GM13977 (cell line): ENCODE measurements at places on chromosomes 16 and 17.

GRCh38 chr17:192666-193425, 11.4 kb upstream of the DOC2B start:
- DNase-seq, result no peak

DNA sequence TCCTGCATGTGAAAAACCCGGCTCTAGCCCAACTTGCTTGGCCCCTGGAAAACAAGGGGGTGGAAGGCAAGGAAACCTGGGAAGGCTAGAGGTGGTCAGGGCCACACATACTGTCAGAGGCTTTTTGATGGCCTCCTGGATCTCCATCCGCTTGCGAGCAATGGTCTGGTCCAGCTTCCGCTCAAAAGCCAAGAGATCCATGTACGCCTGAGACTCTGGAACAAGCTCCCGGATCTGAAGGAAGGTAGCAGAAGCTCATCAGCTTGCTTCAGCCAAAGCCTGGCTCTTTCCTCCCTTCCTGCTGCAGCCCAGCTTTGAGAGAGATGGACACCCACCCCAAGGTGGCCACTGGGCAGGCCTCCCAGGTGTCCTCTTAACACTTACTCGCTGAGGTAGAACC, 5.7 kb downstream of the SMARCD2 start:
- no peak for DNase-seq

GRCh38 chr17:48187872-48188608, 80.5 kb downstream of the SNX11 start:
- DNase-seq, result no peak

DNA sequence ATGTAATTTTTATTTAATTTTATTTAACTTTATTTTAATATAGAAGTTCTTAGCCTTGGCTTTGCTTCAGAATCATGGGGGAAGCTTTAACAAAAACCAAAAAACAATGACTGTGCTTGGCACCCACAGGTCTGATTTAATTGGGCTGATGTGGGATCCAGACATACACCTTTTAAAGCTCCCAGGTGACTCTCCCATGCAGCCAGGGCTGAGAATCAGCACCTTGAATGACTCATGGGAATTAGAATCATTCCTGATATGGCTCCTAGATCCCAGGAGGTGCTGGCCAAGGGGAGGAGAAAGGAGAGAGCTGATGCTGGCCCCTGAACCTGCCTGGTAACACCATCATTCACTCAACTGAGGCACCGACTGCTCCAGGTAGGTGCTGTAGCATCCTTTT, 240.7 kb downstream of the PARN start:
- DNase-seq, result no peak

DNA sequence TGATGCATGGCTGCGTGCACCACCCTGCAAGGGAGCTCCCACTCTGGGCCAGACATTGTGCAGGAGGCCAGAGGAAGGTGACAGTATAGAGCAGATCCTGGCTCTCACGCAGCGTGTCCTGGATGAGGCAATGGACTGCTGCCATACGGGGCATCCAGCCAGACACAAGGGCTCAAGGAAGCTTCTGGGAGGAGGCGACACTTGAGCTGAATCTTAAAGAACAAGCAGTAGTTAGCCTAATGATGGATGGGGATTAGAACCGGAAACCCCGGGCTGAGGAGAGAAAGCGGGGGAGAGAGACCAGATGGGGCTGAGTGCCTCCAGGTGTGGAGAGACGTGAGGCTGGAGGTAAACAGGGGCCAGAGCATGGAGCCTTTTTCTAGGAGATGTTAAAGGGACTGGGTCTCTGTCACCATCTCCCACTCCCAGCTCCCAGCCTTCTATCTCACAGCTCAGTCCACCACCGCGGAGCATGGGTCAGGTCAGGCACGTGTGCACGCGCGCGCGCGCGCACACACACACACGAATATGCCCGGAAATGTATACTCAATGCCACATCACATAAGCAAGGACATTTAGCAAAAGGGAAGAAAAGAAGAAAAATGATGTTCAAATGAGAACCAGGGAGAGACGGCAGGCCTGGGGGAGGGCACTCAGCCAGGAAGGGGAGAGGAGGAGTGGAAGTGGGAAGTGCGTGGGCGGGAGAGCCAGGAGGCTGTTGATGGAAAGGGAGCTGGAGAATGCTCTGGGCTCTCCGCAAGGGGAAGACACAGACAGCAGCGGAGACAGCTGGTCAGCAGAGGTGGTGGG, 46.3 kb downstream of the CCDC42 start:
- no peak for DNase-seq

GRCh38 chr17:74342224-74342623, 16.2 kb downstream of the KIF19 start:
- DNase-seq, result no peak

GRCh38 chr17:34378664-34379101, 15.7 kb upstream of the CCL1 start:
- DNase-seq, result peak; percentile 72

GRCh38 chr16:12255473-12255872, 278.9 kb downstream of the SNX29 start:
- DNase-seq, result no peak

GRCh38 chr16:30367349-30368009, 2.8 kb downstream of the TBC1D10B start:
- no peak for DNase-seq

GRCh38 chr17:39141915-39142664, 9.3 kb downstream of the PLXDC1 start:
- DNase-seq, result no peak

DNA sequence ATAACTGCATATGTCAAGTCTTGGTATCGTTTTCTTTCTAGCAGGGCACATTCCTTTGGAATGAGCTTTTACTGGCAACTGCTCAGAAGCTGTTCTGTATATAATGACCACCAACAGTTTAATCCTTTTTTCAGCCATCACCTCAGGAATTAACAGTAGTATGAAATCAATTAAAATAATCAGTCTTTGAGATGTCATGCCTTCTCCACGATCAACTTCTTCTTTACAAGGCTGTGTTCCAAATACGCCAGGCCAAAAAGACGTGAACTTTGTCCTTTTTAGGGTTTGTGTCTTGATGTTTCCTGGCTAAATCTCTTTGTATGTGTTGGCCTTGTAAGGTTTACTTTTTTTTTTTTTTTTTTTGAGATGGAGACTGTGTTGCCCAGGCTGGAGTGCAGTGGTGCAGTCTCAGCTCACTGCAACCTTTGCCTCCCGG, 54.9 kb downstream of the ABCC1 start:
- DNase-seq, result no peak

GRCh38 chr17:45403906-45404490, 28.7 kb downstream of the ARHGAP27 start:
- DNase-seq, result no peak

GRCh38 chr17:72117535-72118334, 3.1 kb upstream of the SOX9 start:
- DNase-seq, result no peak

DNA sequence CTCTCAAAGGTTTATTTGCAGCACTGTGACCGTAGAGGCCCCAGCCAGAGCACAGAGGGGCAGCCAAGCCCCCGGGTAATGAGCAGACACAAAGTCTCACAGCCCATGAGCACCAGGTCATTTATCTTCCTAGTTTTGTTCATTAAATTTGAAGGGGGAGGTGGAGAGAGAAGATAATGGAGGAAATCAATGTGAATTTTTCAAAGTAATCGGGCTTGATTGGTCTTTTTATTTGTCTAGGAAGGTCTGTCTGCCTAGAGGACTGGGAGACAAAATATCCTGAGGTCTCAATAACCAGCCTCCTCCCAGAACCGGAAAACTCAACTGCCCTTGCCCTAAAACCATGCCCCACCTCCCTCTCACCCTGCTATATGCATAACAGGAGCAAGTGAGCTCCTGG, 189.0 kb downstream of the SLC39A11 start:
- DNase-seq, result no peak

- no peak for DNase-seq
Measured at GRCh38 chr16:51389881-51390280, 238.8 kb upstream of the SALL1 start.

- peak; percentile 58 for DNase-seq
Measured at GRCh38 chr17:17416007-17416399, 60.8 kb upstream of the MED9 start.

DNA sequence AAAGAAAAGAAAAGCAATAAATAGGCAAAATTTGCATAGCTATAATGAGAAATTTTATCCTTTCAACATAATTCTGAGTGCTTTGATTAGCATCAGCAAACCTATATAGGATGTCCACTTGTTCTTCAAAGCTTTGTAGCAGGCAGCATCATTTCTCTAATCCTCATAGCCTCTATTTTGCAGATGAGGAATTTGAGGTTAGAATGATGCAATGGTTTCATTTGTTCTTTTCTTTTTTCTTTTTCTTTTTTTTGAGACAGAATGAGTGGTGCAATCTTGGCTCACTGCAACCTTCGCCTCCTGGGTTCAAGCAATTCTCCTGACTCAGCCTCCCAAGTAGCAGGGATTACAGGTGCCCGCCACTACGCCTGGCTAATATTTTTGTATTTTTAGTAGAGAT, 594.4 kb downstream of the TOX3 start:
- DNase-seq, result no peak

GRCh38 chr17:37322826-37323561, 52.8 kb upstream of the C17orf78 start:
- no peak for DNase-seq

GRCh38 chr16:47699106-47699505, 238.0 kb downstream of the PHKB start:
- no peak for DNase-seq

DNA sequence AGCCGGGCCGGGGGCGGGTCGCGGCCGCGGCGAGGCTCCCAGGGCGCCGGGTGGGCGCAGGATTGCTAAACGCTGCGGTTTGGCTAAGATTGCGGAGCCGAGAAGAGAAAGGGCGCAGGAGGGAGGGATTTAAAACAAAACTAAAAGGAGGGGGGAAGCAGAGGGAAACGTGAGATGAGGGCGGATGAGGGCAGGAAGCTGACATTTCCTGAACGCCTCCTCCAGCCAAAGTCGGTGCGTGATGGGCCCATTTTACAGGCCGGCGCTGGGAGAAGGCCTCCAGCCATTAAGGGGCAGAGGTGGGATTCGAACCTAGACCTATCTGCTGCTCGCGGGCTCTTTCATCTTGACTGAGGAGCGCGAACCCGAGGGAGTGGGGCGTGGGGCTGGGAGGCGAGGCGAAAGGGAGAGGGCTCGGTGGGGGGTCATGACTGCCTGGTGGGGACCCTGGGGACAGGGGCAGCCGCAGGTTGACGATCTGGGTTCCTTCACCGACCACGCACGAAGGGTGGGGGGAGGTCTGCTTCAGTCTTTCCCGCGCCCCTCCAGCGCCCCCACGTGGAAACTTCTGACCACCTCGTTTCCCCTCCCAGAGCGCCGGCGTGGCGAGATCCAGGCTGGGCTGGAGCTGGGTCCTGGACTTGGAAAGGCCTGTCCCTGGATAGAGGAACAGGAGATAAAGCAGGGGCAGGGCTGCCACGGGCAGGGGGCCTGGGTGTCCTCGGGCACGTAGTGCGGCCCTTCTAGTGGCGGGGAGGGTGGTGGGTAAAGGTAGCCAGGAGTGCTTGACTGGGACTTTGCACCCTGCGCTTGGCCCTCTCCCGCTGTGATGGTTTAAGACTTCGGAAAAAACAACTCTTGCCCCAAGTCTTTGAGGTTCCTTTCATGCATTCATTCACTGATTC, 3.8 kb upstream of the TAC4 start:
- peak; percentile 61 for DNase-seq

GRCh38 chr16:87017371-87018012, 299.7 kb downstream of the C16orf95 start:
- DNase-seq, result no peak

DNA sequence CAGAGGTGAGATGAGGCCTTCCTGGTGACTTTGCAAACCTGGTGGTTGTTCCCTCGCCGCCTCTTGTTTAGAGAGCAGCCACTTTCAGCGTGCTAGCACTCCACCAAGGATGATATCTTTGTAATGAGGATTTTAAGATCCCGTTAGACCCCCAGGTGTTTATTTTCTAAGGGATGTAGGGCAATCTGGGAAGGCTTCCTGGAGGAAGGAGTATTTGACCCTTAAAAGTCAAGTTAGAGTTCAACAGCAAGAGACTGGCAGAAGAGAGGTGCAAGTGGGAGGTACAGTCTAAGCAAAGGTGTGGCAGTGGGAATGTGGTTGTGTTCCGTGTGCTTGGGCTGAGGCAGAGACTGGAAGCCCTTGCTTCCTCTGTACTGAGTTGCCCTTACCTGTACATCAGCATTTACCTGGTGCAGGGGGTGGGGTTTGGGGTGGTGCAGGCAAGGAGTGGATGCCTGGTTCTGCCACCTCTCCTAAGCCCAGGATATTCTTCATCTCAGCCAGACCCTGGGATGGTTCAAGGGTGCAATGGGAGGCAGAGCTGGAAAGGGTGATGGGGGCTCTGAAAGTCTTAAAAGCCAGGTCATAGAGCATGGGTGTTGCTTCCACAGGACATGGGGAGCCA, 83.6 kb downstream of the SDR42E1 start:
- DNase-seq, result no peak

DNA sequence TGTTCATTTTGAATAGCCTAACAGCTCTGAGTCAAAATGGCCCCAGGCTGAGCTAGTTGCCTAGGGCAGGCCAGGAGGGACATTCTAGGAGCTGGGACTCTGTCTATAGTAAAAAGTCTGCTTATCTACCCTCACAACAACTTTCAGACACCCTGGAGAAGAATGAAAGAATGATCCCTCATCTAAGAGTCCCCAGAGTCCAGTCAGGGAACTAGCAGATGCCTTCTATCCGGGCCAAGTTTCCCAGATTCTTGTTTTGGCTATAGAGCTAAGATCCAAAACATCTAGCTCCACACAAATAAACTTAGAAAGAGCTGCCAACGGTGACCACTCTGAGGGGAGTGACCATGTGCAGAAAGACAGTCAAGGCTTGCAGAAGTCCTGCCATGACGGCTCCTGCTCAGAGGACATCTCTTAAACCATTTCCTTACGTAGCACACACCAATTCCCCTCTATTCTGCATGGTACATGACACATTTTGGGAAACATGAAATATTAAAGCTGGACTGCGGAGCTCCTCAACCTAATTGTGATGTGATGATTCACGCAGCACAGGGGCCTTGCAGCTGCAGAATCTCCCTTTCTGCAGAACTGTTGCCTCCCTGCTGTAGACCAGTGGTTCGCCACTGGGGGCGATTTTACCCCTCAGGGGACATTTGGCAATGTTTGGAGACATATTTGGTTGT, 24.2 kb downstream of the FAM20A start:
- no peak for DNase-seq

DNA sequence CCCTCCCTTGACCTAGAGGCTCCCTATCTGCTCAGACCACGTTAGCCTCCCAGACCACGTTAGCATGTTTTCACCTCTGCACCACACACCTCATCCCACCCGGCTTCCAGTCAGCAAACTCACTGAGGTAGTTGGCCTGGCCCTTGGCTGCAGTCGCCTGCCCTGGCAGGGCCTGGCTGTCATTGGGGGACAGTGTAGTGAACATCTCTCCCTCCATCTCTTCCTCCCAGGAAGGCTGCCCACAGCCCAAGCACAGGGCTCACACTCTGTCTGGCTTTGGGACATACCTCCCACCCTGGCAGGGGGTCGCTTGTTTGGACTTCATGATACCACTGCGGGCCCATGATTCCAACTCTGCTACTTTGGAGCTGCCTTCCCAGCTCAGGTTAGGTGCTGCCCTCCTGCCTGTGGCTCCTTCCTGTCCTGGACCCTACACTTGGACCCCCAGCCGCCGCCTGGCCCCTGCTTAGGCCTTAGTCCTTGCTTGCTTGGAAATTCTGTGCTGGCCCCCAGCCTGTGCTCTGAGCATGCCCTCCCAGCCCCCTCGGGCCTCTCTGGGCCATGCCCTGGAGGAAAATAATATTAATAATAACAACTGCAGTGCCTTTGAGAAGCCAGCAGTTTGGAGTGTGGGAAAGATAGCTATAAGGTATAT, 167.7 kb downstream of the COPRS start:
- DNase-seq, result no peak

- peak; percentile 80 for DNase-seq
Measured at GRCh38 chr17:4998732-4999429, 1.1 kb downstream of the KIF1C start.
